ENCODE measurements at places on chromosomes 12 and 14. TPM values are rescaled to one million over a fixed set of nuclear protein-coding genes. Genes with fewer than 3 reads are reported as not detected.

- no peak overlapping the region for H3K4me3 ChIP-seq
- H3K27ac ChIP-seq: no peak overlapping the region
- peaks cover 29% of the 10 kb centered on the region for H3K4me1 ChIP-seq
- H3K36me3 ChIP-seq: no peaks in the 10 kb centered on the region
- peaks cover 12% of the 10 kb centered on the region for H3K27me3 ChIP-seq
These were observed 20.8 kb upstream of the CHGA start for GRCh38 chr14:92902191-92902590.

GRCh38 chr14:104688505-104689108 lies 811 bp upstream of the INF2 start:
- peak overlapping the region; percentile 56 for H3K4me3 ChIP-seq
- H3K27ac ChIP-seq: no peak overlapping the region
- H3K27me3 ChIP-seq: no peaks in the 10 kb centered on the region
- no peaks in the 10 kb centered on the region for H3K36me3 ChIP-seq
- peak; percentile 49 for DNase-seq
- H3K4me1 ChIP-seq: peaks cover 31% of the 10 kb centered on the region

- no peaks in the 10 kb centered on the region for H3K4me1 ChIP-seq
- DNase-seq: no peak
- no peaks in the 10 kb centered on the region for H3K36me3 ChIP-seq
- no peak overlapping the region for H3K4me3 ChIP-seq
- peaks cover 7% of the 10 kb centered on the region for H3K27me3 ChIP-seq
- no peak overlapping the region for H3K27ac ChIP-seq
These were observed 144.4 kb downstream of the SEC23A start for GRCh38 chr14:38958589-38958988.

GRCh38 chr14:64634558-64634957 lies 69.7 kb upstream of the PLEKHG3 start:
- DNase-seq: no peak
- peaks cover 6% of the 10 kb centered on the region for H3K4me1 ChIP-seq

DPPA3 gene
- not detected for total RNA-seq

BEGAIN gene
- 5.9 TPM for total RNA-seq

TMEM30B gene
- total RNA-seq: 2.0 TPM

ERO1A gene
- 120 TPM for total RNA-seq

DNA sequence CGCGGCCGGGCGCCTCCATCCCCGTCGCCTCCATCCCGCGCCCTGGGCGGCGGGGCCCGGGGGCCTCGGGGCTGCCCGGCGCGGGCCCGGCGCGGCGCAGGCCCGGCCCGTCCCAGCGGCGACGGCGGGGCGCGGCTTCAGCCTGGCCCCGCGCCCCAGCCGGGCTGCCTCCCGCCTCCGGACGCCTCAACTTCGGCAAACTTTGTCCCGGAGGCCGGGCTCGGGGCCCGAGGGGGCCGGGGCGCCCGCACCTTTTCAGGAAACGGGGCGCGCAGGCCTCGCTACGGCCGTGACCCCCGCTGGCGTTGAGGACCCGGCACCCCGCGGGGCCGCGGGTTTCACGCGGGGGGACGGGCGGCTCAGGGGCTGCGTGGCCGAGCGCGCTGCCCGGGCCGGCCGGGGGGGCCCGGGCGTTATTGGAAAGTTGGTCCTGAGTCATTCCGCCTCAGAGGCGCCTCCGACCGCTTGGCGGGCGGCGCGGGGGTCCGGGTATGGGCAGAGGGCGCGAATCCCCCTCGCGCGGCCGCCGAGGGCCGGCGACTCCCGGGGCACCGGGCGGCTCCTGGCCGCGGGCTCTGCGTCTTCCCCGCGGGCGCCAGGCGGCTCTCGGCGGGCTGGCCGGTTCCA lies 575 bp downstream of the TRAF3 start:
- H3K27me3 ChIP-seq: no peaks in the 10 kb centered on the region
- H3K4me1 ChIP-seq: peaks cover 50% of the 10 kb centered on the region
- peak overlapping the region; percentile 88 for H3K4me3 ChIP-seq
- peak; percentile 42 for DNase-seq
- peak overlapping the region; percentile 90 for H3K27ac ChIP-seq

GRCh38 chr12:58009405-58010195 lies 68.2 kb downstream of the ATP23 start:
- H3K27ac ChIP-seq: no peak overlapping the region
- peaks cover 9% of the 10 kb centered on the region for H3K4me1 ChIP-seq
- H3K4me3 ChIP-seq: no peak overlapping the region
- DNase-seq: no peak

CMKLR1 gene
- not detected for total RNA-seq

- H3K4me1 ChIP-seq: no peaks in the 10 kb centered on the region
- no peak overlapping the region for H3K4me3 ChIP-seq
- DNase-seq: no peak
These were observed 47.6 kb upstream of the RBM19 start for GRCh38 chr12:114013575-114014345.

DNA sequence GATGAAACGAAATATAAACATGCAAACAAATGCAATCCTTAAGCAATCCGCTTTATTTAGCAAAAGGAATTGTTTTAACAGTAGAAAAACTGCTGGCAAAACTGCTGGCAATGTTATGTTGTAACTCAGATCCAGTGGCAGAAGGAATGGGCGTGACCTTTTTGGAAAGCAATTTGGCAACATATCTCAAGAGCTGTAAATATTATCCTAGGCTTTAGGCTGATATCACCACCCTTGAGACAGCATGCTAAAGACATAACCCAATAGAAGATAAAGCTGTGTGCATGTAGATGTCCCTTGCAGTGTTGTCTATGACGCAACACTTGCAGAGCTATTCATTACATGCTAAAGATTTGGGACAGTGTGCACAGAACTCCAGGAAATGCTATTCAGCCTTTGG lies 138.5 kb downstream of the DICER1 start:
- DNase-seq: no peak
- no peaks in the 10 kb centered on the region for H3K36me3 ChIP-seq
- H3K4me1 ChIP-seq: peaks cover 7% of the 10 kb centered on the region
- H3K4me3 ChIP-seq: no peak overlapping the region
- H3K27ac ChIP-seq: no peak overlapping the region

VDR gene
- total RNA-seq: 55.8 TPM

KLHL33 gene
- total RNA-seq: 0.50 TPM

GRCh38 chr12:12564911-12565310 lies 2.2 kb upstream of the DUSP16 start:
- H3K4me1 ChIP-seq: peaks cover 5% of the 10 kb centered on the region
- no peak overlapping the region for H3K27ac ChIP-seq
- DNase-seq: no peak
- H3K27me3 ChIP-seq: no peaks in the 10 kb centered on the region

DNA sequence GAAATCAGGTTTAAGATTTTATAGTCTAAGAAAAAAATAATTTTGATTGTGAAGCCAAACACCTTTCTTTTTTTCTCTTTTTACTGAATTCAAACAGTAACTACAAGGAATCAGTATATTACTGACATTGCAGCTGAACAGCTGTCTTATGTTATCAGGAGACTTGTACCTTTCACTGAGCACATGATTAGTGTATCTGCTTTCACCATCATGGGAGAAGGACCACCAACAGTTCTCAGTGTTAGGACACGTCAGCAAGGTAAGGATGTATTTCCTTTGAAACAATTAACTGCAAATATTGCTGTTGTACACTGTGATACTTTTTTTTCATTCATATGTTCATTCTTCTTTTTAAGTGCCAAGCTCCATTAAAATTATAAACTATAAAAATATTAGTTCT lies 50.8 kb downstream of the PTPRQ start:
- H3K36me3 ChIP-seq: no peaks in the 10 kb centered on the region
- no peaks in the 10 kb centered on the region for H3K4me1 ChIP-seq
- H3K27me3 ChIP-seq: no peaks in the 10 kb centered on the region
- H3K27ac ChIP-seq: no peak overlapping the region

DNA sequence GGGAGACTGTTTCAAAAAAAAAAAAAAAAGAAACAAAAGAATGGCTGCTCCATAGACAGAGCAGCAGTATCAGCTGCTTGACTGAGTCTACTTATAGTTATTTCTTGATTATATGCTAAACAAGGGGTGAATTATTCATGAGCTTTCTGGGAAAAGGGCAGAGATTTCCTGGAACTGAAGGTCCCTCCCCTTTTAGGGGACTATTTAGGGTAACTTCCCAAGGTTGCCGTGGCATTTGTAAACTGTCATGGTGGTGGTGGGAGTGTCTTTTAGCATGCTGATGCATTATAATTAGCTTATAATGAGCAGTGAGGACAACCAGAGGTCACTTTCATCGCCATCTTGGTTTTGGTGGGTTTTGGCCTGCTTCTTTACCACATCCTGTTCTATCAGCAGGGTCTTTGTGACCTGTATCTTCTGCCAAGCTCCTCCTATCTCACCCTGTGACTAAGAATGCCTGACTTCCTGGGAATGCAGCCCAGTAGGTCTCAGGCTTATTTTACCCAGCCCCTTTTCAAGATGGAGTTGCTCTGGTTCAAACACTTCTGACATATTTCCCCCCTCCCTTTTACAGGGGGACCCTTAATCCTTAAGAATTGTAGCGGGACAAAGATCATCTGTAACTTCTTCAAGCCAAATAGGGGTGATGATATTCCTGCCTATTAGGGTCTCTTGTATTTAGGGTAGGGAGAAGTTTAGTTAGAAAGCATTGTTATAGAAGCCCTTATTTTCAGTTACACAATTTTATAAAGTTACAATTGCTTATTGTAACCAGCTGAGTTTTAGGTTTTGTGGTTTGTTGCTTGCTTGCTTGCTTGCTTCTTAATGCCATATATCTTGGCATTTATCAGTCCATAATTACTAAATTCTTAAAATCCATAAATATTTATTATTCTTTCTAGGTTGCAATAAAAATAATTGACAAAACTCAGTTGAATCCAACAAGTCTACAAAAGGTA lies 42.5 kb downstream of the MARK3 start:
- peaks cover 46% of the 10 kb centered on the region for H3K4me1 ChIP-seq
- peak overlapping the region; percentile 85 for H3K27ac ChIP-seq
- H3K4me3 ChIP-seq: no peak overlapping the region
- H3K27me3 ChIP-seq: no peaks in the 10 kb centered on the region
- peak; percentile 50 for DNase-seq

DNA sequence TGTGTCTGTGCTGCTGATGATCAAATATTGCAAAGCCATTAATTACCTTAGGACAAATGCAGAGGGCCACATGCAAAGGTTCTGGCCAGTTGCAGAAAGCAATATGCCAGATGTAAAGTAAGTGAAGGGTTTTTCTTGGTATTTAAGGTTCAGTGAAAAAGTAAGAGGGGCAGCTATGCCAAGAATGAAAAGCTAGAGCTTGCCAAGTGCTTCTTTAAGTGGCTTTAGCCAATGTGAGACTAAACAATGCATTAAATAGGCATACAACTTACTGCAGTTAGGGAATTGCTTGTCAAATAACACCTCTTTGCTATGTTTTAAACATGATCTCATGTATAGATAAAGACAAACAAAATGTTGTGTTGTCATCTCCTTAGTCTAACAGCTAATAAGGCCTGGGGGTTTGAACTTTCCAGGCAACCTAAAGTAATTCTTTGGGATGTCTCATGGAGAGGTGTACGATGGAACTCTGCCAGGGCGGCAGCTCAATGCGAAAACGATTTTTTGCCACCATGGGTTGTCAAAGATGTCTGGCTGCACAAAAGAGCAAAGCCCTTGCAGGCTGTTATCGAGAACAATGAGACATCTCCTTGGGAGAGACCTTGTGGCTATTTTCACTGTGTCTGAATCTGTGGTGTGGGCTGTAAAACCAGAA lies 12.0 kb downstream of the IGF1 start:
- H3K4me1 ChIP-seq: peaks cover 8% of the 10 kb centered on the region
- H3K27ac ChIP-seq: no peak overlapping the region
- no peak overlapping the region for H3K4me3 ChIP-seq
- peaks cover 36% of the 10 kb centered on the region for H3K27me3 ChIP-seq
- no peak for DNase-seq

DNA sequence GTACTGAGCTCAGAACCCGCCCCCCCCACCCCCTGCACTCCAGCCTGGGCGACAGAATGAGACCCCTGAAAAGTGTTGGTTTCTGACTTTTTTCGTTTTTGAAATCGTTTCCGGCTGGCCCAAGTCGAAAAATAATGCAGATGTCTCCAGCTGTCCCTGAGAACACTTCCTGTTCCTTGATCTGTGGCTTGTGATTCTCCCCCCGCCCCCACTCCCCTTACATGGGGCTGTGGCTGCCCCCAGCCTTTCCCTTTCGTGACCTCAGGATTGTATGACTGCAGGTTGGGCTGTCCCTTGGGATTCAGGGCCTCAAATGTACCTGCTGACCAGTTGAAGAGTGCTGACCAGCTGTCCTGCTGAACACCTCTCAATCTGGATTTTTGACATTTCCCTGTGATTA lies 34.1 kb downstream of the NOC4L start:
- H3K27me3 ChIP-seq: peaks cover 8% of the 10 kb centered on the region
- H3K36me3 ChIP-seq: no peaks in the 10 kb centered on the region
- H3K4me3 ChIP-seq: peak overlapping the region; percentile 56
- peaks cover 28% of the 10 kb centered on the region for H3K4me1 ChIP-seq
- no peak for DNase-seq

- H3K36me3 ChIP-seq: peaks cover 11% of the 10 kb centered on the region
- H3K27me3 ChIP-seq: no peaks in the 10 kb centered on the region
- no peak for DNase-seq
- no peak overlapping the region for H3K27ac ChIP-seq
These were observed 264.2 kb downstream of the GPHN start for GRCh38 chr14:66772146-66772545.

DNA sequence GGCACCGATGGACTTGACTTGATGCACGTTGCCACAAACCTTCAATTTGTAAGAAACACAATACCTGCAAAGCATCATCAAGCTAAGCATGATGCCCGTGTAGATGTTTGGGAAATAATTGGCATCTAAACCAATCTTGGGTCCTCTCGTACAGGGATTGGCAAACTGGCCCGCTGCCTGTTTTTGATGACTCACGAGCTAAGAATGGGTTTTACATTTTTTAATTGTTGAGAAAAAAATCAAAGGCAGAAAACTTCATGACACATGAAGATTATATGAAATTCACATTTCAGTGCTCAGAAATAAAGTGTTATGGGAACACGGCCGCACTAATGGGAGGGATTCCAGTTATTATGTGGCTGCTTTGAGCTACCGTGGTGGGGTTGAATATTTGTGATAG lies 10.9 kb downstream of the MTA1 start:
- H3K27ac ChIP-seq: no peak overlapping the region
- H3K4me3 ChIP-seq: no peak overlapping the region
- H3K27me3 ChIP-seq: no peaks in the 10 kb centered on the region
- H3K4me1 ChIP-seq: peaks cover 18% of the 10 kb centered on the region
- peaks cover 67% of the 10 kb centered on the region for H3K36me3 ChIP-seq
- no peak for DNase-seq

GRCh38 chr12:116707751-116708150 lies 30.1 kb downstream of the SPRING1 start:
- H3K27ac ChIP-seq: no peak overlapping the region
- DNase-seq: no peak
- peaks cover 14% of the 10 kb centered on the region for H3K27me3 ChIP-seq
- peaks cover 3% of the 10 kb centered on the region for H3K36me3 ChIP-seq
- H3K4me3 ChIP-seq: no peak overlapping the region

HAL gene
- 0.58 TPM for total RNA-seq

DNA sequence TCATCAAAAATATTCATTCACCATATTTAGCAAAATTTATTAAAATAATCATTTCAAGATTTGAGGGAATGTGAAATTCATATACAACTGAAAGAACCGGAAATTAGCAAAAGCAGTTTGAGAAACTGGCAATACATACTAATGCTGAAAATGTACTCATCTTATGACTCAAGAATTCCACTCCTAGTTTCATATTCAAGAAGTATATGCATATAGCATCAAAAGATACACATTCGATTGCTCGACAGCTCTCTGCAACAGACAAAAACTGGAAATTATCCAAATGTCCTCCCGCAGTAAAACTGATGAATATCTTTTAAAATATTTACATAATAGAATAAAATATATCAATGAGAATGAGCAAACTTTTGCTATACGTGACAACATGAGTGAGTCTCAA lies 189.2 kb upstream of the MGAT4C start:
- H3K27me3 ChIP-seq: no peaks in the 10 kb centered on the region
- H3K4me1 ChIP-seq: no peaks in the 10 kb centered on the region
- H3K4me3 ChIP-seq: no peak overlapping the region
- H3K27ac ChIP-seq: no peak overlapping the region

Data from activated naive CD8-positive, alpha-beta T cell treated with anti-CD3 and anti-CD28 coated beads for 36 hours (primary cell).